ENCODE measurements at places on chromosomes 7 and 10. TPM values are rescaled to one million over a fixed set of nuclear protein-coding genes. Genes with fewer than 3 reads are reported as not detected.

DNA sequence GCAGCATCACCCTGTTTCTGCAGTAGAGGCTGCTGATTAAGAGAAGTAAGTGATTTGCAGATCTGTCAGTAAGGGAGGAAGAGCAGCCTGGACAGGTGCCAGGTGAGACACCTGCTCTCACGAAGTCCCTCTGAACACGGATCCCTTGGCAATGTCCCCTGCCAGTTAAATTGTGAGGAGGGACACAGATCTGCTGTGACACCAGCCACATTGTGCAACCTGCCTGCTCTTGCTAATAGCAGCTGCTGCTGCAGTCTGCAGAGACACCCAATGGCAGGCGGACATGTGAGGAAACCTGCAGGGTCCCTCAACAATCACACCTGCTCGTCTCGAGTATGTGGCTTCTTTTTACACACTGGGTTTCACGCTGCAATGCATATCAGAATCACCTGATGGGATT, 31.9 kb downstream of the ANXA11 start:
- DNase-seq = no peak

DNA sequence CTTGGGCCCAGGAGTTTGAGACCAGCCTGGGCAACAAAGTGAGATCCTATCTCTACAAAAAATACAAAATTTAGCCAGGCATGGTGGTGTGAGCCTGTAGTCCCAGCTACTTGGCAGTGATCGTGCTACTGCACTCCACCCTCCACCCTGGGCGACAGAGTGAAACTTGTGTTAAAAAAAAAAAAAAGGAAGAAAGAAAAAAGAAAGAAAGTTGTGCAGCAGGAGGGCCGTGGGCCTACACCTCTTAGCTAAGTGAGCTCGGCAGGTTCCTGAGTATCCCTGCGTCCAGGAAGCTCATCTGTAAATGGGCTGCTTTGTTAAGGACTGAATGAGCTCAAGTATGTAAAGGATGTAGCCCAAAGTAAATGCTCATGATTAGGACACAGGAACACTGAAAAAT, 155.0 kb downstream of the RNF216 start:
- no peak for DNase-seq

DNA sequence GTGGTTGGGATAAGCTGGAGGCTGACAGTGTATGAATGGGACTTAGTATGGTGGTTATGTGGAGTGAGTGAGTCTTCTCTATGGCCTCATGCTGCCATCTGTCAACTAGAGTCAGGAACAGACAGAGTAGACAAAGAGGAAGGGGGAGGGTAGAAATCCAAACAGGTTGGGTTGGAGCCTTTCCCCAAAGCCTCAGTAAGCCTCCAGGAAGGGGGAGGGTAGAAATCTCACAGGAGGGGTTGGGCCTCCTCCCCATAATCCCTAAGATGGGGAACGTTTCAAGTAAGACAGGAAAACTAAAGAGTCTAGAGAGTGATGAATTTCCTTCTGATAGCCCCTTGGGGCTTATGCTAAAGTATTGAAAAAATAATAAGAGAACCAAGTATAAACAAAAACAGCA, 2.0 kb upstream of the AKR1B15 start:
- no peak for DNase-seq

DNA sequence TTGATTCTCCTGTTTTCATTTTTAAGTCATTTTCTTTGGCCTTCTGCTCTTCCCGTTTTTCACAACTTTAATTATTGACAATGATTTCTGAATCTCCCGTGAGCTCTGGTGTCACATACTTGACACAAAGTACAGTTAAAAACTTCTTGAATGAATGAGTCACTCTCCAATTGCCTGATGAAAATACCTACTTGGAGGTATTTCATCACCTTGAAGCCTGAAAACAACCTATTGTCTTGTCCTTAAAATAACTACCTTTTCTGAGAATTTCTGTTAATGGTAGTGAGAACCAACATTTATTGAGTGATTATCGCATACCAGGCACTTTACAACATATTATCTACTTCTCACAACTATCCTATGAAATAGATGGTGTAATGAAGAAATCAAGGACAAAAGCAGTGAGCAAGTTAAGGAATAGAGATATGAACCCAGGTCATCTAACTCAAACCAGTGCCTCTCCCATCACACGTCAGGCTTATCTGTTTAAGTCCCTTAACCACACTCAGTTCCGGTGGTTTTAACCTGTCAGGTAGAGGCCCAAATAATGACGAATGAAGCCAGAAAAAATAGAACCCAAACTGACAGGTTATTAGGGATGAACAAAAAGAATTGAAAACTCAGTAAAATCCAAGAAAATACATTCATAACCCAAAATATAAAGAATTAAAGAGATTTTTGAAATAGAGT, 11.6 kb downstream of the BET1 start:
- DNase-seq = no peak

Gene ANKRD30A
- 0.06 TPM for total RNA-seq

DNA sequence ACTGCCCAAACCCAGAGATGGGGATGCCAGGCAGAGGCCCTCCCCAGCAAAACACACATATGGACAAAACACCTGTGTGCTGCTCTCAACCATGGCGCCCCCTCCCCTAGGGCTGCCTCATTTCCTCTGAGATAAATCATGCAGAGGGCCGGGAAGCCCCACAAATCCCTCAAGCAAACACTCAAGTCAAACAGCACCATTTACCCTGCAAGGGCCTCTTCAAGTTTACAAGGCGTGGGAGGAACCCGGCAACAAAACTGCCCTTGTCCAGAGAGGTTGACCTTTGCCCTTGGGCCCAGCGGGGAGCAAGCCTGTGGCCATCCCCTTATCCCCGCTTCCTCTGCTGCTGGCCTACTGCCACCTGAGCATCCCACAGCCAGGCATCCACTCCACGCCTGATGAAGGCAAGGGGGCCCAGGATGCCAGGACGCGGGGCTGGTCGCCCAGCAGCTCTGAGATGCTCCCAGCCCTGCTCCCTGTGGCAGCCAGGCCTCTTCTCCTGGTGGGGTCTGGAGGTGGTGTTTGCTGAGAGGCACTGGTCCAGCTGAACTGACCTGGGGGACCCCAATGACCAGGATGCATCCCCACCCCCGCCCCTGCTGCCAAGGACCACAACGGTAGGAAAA, 77.4 kb downstream of the DLG5 start:
- no peak for DNase-seq

Gene CYP3A7
- 0.30 TPM for total RNA-seq

Gene TMEM236
- total RNA-seq = 0.88 TPM

- DNase-seq = no peak
Observed at GRCh38 chr7:4163565-4164203, 518.4 kb upstream of the FOXK1 start.

Gene OR2A7
- 16.8 TPM for total RNA-seq

Gene COL17A1
- 653 TPM for total RNA-seq
